ENCODE measurements at places on chromosomes 1 and 21.

- no peak for DNase-seq
Observed at GRCh38 chr1:31433396-31433930, 20.4 kb downstream of the SERINC2 start.

GRCh38 chr1:229368347-229368746, 25.5 kb upstream of the CCSAP start:
- no peak for DNase-seq

DNA sequence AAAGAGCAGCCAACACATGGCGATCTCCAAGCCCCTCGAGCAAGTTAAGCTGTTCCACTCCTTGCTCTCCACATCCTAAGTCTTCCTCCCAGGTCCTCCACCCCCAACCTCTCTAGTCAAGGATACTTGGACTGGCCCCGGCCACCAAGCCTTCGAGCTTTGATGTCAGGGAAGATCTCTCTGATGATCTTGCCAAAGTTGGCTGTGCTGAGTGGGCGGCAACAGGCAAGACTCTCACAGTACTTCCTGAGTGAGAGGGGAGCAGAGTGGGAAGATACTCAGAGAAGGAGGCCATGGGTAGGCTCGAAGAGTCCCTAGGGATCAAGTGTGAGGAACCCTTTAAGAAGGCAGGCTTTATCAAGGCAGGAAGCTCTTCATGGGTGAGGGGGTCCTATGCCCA, 2.8 kb downstream of the RFX5 start:
- no peak for DNase-seq

GRCh38 chr1:155322571-155322952, 1.9 kb downstream of the RUSC1 start:
- DNase-seq, result no peak

DNA sequence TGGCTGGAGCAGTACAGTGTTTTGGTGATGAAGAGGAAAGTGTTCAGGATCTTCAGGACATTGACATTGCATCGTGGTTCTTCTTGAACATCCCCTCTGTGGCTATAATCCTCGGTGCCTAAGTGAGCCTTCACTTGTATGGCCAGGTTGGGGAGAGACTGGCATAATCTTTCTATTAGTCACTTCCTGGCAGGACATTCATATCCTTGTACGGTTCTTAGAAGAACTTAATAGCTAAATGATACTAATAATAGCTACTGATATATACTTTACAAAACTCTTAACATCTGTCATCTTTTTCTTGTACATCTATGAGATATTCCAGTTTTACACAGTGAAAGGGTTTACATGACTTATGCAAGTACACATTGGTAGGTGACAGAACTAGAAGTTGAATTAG, 35.8 kb downstream of the CELF3 start:
- no peak for DNase-seq

DNA sequence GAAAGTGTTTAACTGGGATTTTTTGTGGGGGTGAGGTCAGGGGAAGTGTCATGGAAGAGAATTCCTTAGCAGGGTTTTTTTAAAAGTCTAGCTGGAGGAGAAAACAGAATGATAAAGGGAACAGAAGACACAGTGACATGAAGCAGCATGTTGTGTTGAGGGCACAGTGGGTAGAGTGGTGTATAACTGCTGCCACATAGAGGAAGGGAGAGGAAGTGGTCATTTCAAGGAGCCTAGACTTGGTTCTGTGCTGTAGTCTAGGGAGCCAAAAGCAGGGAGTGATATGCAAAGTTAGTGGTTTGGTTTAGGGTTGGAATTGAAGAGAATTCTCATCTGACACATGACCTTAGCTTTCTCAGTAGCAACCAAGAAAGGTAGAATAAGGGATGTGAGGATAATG, 10.2 kb downstream of the EEIG2 start:
- DNase-seq, result no peak

GRCh38 chr1:209755926-209756614, at the start of gene TRAF3IP3:
Gene TRAF3IP3 (plus strand): TSS chr1:209756053. CDS start chr1:209760040, 3,987 bp downstream.
- DNase-seq, result peak; percentile 35

DNA sequence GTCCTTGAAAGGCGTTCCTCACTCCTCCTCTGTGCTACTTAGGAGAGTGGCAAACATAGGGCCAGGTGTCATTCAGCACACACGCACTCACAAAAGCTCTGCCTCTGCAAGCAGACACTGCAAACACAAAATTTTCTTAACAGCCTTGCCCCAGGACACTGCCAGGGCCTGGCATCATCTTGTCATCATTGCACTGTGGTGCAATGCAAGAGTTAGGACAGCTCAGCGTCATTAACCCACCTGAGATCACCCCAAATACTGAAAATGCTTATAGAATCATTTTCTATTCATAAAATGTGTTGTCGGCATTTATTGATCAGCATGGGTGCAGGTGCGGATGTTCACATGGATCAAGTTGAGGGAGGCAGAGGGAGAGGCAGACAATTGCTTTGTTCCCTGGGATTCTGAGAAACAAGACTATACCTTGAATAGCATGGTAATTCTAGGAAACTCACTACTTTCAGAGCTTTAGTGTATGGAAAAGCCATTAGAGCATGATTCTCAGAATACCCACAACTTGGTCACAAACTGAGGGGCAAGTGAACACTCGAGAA, 3.0 kb downstream of the ADAM30 start:
- no peak for DNase-seq

- DNase-seq, result peak; percentile 69
Observed at GRCh38 chr1:43172527-43172972, 420 bp downstream of the CFAP57 start.

DNA sequence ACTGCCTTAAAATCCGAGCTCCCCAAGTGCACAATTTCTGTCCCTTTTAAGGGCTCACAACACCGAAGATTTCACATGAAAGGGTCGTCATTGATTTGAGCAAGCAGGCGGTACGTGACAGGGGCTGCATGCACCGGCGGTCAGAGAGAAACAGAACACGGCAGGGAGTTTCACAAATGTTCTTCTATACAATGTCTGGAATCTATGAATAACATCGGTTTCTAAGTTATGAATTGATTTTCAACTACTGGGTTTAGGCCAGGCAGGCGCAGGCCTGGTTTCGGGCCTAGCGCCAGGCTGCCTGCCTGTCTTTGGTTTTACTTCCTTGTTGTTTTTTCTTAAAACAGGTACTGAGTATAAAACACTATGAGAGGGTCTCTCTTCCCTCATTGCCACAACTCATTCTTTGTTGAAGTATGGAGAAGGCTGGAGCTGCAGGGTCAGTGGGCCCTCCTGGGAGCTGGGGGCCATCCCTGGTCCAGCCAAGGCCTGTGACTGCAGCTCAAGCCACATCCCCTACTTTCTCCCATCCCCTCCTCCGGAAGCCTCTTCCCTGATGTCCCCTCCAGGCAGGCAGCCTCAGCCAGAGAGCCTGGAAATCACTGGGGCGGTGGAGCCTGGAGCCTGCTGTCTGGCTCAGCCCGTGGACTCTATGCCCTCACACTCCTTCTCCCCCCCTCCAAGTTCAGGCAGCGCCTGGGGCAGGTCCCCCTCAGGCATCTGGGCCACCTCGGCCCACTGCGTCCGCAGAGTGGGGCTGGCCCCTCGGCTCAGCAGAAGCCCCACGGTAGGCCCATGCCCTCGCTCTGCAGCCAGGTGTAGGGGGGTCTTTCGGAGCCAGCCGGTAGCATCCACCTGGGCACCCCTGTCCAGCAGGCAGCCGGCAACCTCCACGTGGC, 2.4 kb downstream of the ANKRD65 start:
- no peak for DNase-seq

DNA sequence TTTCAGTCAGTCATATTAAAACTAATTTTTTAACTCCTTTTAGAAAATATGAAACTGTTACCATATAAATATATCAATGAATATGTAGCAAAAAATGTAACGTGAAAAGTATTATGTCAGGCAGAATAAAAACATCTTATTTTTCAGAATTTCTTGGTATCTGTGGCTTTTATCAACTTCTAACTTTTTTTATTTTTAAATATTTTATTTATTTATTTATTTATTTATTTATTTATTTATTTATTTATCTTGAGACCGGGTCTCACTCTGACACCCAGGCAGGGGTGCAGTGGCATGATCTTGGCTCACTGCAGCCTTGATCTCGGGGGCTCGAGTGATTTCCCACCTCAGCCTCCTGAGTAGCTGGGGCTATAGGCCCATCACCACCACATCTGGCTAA, 87.6 kb downstream of the C21orf91 start:
- DNase-seq, result no peak

- DNase-seq, result no peak
Observed at GRCh38 chr1:215557992-215558626, 9.0 kb upstream of the KCTD3 start.
